Fibroblast of upper back skin (primary cell): ENCODE measurements at places on chromosomes 13 and 19.

DNA sequence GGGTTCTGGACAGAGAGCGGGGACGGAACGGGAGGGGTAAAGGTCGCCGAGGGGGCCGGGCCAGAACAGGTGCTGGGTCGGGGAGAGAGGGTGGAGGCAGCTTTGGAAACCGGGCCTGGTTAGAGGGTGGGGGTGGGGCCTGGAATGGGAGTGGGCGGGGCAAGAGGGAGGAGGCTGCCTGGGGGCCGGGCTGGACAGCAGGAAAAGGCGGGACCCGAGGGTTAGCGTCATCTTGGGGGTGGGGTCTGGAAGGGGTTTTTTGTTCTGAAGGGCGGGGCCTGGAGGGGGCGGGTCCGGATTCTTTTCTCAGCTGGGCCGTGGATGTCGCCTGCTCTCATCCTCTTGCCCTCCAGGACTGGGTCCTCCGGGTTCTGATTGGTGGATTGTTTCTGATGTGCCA is 4.3 kb upstream of the ZNF813 start:
- DNase-seq = no peak

- DNase-seq = peak; percentile 86
These were observed 229.7 kb downstream of the KCNRG start for GRCh38 chr13:50244713-50245574.

DNA sequence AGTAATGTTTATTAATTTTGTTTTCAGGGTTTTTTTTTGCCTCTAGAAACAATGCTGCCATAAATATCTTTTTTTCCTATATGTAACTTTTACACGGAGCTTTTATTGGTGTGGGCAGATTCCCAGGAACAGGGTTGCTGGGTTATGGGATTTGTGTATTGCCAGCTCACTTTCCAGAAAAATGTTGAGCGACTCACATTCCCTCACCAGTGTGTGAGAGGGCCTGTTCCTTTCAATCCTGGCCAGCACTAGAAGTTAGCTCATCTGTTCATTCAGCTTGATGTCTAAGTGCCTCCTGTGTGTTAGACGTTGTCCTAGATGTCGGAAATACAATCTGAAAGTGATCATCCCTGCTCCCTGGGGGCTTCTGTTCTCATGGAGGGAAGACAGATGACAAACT is 2.6 kb downstream of the ZNF71 start:
- no peak for DNase-seq

DNA sequence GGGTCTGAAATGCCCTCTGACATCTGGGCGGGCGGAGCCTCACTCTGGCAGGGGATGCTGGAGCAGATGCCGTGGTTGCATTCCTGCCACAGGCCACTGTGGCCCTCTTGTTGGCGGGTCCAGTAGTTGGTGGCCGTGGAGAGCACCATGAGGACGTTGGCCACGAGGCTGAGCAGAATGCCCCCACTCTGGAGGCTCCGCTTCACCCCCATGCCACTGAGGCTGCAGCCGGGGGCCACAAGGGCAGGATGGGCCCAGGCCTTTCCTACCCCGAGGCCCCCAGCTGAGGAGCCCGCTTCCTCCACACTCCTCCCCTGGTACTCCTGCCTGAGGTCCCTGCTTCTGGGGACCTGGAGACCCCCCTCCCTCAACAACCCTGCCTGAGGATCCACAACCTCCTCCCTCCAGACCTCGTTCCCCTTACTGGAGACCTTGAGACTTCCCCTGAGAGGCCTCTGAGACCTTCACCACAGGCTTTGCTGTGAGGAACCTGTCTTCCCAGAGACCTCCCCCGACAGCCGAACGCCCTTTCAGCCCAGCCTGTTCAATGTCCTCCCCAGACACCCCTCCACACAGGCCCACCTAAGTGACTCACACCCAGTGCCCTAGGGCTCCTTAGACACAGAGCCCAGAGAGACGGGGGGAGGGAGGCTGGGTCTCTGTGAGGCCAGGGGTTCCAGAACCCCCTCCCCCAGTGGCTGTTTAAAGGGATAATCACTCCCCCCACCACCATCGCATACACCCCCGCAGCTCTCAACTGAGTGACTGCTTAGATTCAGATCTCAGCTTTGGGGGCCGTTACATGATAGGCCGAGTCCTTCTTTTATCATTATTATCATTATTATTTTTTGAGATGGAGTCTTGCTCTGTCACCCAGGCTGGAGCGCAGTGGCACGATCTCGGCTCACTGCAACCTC is at the start of gene CLDND2:
Gene CLDND2, minus strand, starts transcription at position 638 of the 917 bp plus-strand sequence. Its CDS starts 426 bp downstream, at position 212.
- no peak for DNase-seq

DNA sequence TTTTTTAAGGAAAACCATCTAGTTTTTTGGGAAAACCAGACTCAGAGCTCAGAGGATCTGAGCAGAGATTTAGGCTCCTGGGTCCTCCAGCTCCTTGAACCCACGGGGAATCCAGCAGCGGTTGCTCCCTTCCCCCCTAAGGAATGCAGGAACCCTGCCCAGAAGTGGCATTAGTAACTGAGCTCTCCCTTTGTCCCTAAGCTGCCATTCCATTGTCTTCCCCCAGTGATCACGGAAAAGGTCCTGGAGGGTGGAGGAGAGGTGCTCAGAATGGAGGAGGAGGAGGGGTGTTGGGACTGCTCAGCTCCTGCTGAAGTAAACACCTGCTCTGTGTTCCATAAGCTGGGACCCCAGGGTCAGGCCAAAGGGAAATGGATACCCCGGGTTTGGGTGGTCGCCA is 16.8 kb upstream of the OR1M1 start:
- no peak for DNase-seq

DNA sequence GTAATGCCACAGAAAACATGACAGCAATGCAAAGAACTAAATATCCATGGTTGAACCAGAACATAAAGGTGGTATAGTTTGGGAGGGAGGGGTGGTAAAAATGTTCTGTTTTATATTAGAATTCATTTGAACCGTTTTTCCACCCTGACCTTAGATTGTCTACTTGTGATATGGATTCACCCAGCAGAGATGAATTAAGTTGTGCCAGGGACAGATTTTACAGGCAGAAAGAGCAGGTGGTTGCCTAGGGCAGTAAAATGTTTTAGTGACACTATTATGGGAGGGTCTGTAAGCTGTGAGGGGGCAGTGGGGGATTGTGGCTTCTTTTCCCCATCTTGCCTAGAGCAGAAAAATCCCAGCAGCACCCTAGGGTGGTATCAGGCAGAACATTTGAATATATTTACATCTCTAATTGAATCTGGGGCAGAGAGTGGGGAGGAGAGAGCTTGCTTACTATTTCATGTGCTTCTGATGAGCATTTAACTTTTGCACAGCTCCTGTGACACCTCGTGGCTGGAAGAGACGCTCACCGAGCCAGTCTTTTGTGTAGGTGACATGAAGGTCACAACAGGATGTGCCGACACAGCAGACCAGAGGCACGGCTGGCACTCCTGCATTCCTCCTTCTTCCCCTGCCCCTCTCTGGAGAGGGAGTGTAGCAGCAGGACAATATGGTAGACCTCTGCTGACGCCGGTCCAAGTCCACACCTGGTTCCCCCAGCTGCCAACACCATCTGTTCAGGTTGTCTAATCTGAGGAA is 452.3 kb downstream of the IRS2 start:
- DNase-seq = no peak

DNA sequence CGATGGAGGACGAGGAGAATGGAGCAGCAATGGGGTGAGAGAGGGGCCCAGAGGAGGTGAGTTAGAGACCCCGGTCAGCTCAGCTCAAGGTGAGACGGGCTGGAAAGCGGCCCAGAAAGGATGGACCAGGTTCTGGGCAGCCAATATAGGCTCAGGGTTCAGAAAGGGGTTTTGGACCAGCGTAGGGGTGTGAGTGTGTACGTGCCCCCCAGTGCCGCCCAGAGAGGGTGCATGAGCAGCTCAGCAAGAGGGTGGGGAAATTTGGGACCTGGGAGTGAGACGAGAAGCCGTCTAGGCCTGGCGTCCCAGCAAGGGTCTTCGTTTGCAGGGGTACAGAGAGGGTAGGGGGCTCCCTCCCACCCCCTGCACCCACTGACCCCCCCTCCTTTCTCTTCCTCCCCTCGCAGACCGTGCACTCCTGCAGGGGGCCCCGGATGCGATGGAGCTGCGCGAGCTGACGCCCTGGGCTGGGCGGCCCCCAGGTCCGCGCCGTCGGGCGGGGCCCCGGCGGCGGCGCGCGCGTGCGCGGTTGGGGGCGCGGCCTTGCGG is 12.1 kb downstream of the FUT6 start:
- DNase-seq = no peak

DNA sequence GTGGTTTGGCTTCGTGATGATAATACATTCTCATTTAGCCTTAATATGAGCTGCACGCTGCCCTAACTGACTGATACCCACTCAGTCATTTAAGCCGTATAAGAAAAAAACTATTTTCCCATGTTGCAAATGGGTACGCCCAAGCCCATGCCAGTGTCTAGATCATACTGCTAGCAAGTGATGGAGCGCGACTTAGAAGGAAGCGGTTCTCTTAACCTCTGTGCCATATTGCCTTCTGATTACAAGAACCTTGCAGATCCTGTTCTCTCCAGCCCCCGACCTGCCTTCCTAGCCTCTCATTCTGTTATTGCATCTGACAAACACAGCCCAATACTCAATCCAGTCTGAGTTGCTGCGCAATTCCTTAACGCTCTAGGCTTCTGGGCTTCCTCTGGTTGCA is 603 bp downstream of the GPALPP1 start:
- DNase-seq = no peak

DNA sequence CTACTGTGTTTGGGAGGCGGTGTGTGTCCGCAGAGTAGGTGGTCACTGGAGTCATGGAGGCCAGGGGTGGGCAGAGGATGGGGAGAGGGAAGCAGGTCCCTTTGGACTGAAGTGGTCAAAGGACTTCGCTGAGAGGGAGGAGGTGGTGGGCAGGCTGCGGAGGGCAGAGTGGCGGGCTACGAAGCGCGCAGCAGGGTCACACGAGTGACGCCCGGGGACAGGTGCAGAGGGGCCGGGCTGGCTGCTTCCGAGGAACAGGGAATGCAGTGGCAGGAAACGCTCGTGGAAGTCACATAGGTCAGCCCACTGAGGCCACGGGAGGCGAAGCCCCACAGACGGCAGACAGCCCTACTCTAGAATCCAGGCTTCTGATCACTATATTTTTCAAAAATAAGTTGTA is 111.5 kb downstream of the URI1 start:
- no peak for DNase-seq

DNA sequence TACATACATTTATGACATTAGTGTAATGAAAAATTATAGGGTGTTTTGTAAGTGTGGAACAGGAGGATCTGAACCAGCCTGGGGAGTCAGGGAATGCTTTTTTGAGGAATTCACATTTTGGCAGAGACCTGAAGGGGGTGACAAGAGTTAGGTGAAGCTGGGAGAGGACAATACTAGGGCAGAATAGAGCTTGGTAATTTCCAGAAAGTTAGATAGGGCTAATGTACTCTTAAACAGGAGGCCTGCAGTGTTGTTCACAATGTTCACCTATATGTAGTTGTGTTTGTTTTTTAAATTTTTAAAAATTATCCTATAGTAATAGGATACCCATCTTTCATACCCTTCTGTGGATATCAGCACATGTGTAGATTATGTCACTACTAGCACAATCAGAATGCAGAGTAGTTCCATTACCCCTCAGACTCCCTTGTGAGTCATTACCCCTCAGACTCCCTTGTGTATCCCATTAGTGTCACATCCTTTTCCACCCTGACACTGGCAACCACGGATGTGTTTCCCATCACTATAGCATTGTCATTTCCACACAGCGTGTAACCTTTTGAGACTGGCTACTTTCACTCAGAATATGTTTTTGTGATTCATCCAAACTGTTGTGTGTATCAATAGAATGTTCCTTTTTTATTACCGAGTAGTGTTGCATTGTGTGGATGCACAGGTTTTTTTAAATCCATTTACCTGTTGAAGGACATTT is 43.1 kb downstream of the PCCA start:
- peak; percentile 89 for DNase-seq

- DNase-seq = peak; percentile 50
These were observed 60.2 kb upstream of the KL start for GRCh38 chr13:32955881-32956594.
